ENCODE measurements at places on chromosomes 5 and 9.

- no peak for DNase-seq
- H3K27me3 ChIP-seq = no peaks in the 10 kb centered on the region
- no peaks in the 10 kb centered on the region for H3K4me1 ChIP-seq
- H3K36me3 ChIP-seq = no peaks in the 10 kb centered on the region
These were observed 1920.2 kb downstream of the MAT2B start for GRCh38 chr5:165425594-165425993.

DNA sequence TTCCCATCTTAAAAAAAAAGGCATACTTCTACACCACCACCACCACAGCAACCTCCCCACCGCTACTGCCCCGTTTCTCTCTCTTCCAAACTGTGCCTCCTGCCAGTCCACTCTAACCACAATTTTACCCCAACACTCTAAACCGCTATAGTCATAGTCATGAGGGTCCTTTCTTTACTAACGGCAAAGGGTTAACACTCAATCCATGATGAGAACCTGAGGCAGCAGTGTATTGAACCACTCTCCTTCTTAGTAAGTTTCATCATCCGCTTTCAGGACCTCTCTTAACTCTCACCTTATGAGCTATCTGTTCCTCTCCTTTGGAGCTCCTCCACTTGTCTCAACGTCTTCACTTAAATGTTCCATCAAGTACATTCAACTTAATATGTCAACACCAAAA, 34.0 kb downstream of the IDNK start:
- no peak overlapping the region for H3K4me3 ChIP-seq
- H3K27me3 ChIP-seq = no peaks in the 10 kb centered on the region
- no peak overlapping the region for H3K27ac ChIP-seq
- peaks cover 4% of the 10 kb centered on the region for H3K36me3 ChIP-seq
- DNase-seq = no peak
- H3K4me1 ChIP-seq = no peaks in the 10 kb centered on the region

DNA sequence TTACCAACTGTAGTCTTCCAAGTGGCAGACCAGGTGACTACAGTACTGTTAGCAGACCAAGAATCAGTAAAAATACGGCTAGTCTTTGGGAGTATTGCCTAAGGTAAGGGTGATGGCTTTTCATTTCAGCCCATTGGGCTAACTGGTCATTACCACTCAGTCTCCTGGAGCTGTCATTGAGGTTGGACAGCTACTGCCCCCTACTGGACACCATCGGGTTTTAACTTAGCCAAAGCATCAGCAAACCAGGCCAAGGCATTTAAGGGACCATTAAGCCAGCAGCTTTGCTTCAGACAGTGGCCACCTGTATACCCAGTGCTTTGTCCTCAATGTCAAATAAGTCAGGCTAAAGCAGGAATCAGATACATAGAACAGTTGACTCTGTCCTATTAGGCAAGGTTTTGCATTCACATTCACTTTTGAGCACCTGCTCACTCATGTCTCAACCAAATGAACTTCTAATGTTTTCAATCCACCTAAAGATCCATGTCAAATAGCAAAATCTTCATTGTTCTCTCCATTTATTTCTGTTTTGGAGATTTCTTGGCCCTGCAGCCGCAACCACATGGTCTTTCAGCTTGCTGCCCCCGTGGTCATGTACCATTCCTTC, 117.2 kb downstream of the INVS start:
- no peaks in the 10 kb centered on the region for H3K27me3 ChIP-seq
- H3K4me3 ChIP-seq = no peak overlapping the region
- no peak for DNase-seq
- H3K4me1 ChIP-seq = no peaks in the 10 kb centered on the region

- no peaks in the 10 kb centered on the region for H3K27me3 ChIP-seq
- H3K27ac ChIP-seq = no peak overlapping the region
- H3K36me3 ChIP-seq = no peaks in the 10 kb centered on the region
- DNase-seq = no peak
- H3K4me1 ChIP-seq = no peaks in the 10 kb centered on the region
These were observed 60.3 kb downstream of the CDKN2A start for GRCh38 chr9:21933865-21934264.

DNA sequence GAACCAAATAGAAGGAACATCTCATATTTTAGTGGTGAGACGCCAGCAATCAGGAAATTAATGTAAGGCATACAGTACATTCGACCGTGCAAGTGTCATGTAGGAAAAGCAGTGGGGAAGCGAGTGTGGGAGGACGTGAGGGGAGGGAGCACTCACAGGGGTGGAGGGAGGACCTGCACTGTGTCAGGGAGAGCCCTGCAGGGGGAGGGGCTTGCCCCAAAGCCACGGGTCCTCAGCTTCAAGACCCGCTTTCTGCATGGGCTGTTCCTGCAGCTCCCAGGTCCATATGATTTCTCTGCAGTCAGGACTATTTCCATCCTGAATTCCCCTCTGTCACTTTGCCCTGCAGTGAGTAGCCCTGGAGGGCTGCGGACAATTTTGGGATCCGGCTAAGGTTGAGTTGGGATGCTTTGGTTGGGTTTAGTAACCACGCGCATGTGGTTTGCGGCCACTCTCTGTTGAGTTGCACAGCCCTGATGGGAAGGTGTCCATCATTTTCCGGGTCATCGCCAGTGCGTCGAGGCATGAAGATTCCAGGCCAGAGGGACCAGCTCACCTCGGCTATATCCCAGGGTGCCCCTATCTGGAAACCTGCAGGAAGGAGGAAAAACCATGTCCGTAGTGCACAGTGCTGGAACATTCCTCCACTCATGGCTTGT, 61.9 kb downstream of the IRX1 start:
- DNase-seq = no peak
- H3K4me3 ChIP-seq = no peak overlapping the region
- H3K27ac ChIP-seq = no peak overlapping the region
- H3K27me3 ChIP-seq = no peaks in the 10 kb centered on the region

GRCh38 chr9:89661391-89661949, 56.7 kb downstream of the GADD45G start:
- peak overlapping the region; percentile 69 for H3K27ac ChIP-seq
- no peak for DNase-seq
- peak overlapping the region; percentile 42 for H3K4me3 ChIP-seq

GRCh38 chr5:127834094-127834531, 130.9 kb downstream of the CCDC192 start:
- H3K4me1 ChIP-seq = no peaks in the 10 kb centered on the region
- no peak overlapping the region for H3K27ac ChIP-seq

- H3K27me3 ChIP-seq = no peaks in the 10 kb centered on the region
- no peak for DNase-seq
- H3K4me3 ChIP-seq = no peak overlapping the region
- H3K4me1 ChIP-seq = peaks cover 3% of the 10 kb centered on the region
- H3K27ac ChIP-seq = no peak overlapping the region
- peaks cover 18% of the 10 kb centered on the region for H3K36me3 ChIP-seq
These were observed 62.7 kb upstream of the ASS1 start for GRCh38 chr9:130382096-130382495.

DNA sequence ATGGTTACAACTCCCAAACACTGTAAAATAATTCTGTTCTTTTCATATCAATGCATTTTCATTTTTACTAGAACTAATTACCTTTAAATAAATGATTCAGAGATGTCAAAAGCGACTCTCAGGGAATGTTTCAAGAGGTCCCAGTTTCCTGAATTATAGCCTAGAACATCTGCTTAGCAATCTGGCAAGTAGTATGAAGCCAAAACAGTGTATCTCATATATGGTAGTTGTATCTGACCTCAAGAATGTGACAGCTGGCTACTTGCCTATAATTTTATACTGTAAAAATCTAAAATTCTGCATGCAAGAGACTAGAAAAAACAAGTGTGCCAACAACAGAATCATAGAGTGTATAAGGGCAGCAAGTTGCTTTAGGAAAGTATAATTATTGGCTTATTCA, 187.7 kb upstream of the POU5F2 start:
- DNase-seq = no peak
- no peaks in the 10 kb centered on the region for H3K27me3 ChIP-seq
- H3K27ac ChIP-seq = no peak overlapping the region
- H3K4me1 ChIP-seq = no peaks in the 10 kb centered on the region

GRCh38 chr5:147372191-147372590, 137.4 kb downstream of the STK32A start:
- no peaks in the 10 kb centered on the region for H3K27me3 ChIP-seq
- DNase-seq = no peak
- H3K4me3 ChIP-seq = no peak overlapping the region
- no peaks in the 10 kb centered on the region for H3K4me1 ChIP-seq

DNA sequence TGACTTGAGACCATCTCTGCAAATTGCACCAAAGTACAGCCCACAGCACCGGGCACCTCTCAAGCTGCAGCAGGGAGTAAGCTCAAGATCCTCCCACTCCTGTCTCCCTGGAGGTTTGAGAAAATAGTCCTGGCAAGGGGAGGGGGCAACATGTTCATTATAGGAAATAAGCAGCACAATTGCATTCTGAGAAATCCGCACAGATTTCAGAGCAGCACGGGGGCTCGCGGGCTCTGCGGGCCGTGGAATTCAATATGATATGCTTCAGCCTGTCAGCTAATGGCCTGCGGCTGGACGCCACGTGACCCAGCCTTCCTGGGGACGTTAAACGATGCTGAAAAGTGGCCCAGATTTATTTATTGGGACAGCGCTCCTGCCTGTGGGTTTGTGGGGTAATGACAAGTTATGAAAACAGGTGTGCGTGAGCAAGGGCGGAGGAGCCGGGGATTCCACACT, 156.4 kb downstream of the DAB2IP start:
- H3K4me3 ChIP-seq = no peak overlapping the region
- peaks cover 5% of the 10 kb centered on the region for H3K36me3 ChIP-seq
- H3K27ac ChIP-seq = no peak overlapping the region
- peaks cover 11% of the 10 kb centered on the region for H3K4me1 ChIP-seq
- no peak for DNase-seq

- H3K27me3 ChIP-seq = no peaks in the 10 kb centered on the region
- no peak for DNase-seq
- H3K27ac ChIP-seq = peak overlapping the region; percentile 33
These were observed 44.1 kb upstream of the EQTN start for GRCh38 chr9:27340961-27341511.

DNA sequence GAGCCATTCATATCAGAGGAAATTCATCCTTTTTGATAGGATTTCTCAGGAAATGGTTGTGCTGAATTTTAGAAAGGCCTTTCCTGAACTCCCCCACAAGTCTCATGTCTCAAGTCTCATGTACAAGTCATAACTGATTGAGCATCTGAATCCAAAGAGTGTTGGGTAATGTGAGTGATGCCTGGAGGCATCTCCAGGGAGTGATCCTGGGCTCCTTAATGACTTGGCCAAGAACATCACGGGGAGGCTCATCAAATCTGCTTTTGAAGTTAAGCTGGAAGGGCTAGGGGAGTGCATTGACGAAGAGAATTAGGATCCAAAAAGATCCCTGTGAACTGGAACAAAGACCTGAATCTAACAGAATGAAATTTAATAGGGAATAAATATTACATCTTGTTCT, 79.2 kb downstream of the MAST4 start:
- H3K27me3 ChIP-seq = no peaks in the 10 kb centered on the region
- no peak overlapping the region for H3K27ac ChIP-seq
- H3K4me1 ChIP-seq = no peaks in the 10 kb centered on the region
- no peak overlapping the region for H3K4me3 ChIP-seq

- no peaks in the 10 kb centered on the region for H3K27me3 ChIP-seq
- no peak overlapping the region for H3K27ac ChIP-seq
- no peak for DNase-seq
- no peak overlapping the region for H3K4me3 ChIP-seq
- no peaks in the 10 kb centered on the region for H3K4me1 ChIP-seq
These were observed 347.7 kb downstream of the CHSY3 start for GRCh38 chr5:130251931-130252330.

DNA sequence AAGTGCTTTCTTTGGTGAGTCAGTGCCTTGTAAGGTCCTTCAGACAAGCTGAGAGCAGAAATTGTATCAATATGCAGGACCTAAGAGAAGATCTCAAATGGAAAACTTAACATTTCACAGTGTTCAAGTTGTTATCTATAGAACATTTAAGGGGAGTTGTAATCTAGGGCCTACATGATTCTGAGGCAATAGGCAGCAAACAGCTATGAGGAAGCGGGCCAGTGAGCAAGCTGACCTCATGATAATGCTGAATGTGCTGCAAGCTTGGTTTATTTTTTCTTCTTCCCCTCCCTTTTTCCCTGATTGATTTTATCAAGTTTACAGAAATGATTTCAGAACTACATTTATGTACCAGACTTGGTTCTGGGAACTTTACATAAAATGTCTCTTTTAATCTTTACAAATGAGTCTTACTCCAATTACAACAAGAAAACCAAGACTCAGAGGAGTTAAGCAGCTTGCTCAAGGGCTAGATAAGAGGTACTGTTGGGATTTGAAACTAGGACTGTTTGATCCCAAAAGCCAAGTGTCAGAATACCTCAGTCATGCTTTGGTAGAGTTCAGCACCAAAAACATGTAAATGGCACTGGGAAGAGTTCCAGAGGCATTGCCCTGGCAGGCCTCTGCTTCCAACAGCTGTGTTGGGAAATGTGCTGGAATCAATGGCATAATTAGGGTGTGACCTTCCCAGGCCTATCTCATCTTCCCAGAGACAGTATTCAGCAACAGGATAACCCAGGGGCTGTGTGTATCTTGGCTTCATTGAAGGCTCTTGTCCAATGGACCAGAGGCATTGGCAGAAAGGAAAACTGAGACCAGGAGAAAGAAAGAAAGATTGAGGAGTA, 130.1 kb downstream of the LRRC70 start:
- no peaks in the 10 kb centered on the region for H3K4me1 ChIP-seq
- no peaks in the 10 kb centered on the region for H3K27me3 ChIP-seq
- H3K27ac ChIP-seq = no peak overlapping the region

GRCh38 chr5:32147236-32147635, 26.9 kb downstream of the GOLPH3 start:
- no peaks in the 10 kb centered on the region for H3K36me3 ChIP-seq
- H3K27ac ChIP-seq = no peak overlapping the region
- no peak for DNase-seq
- no peaks in the 10 kb centered on the region for H3K27me3 ChIP-seq
- H3K4me1 ChIP-seq = peaks cover 11% of the 10 kb centered on the region
- no peak overlapping the region for H3K4me3 ChIP-seq

DNA sequence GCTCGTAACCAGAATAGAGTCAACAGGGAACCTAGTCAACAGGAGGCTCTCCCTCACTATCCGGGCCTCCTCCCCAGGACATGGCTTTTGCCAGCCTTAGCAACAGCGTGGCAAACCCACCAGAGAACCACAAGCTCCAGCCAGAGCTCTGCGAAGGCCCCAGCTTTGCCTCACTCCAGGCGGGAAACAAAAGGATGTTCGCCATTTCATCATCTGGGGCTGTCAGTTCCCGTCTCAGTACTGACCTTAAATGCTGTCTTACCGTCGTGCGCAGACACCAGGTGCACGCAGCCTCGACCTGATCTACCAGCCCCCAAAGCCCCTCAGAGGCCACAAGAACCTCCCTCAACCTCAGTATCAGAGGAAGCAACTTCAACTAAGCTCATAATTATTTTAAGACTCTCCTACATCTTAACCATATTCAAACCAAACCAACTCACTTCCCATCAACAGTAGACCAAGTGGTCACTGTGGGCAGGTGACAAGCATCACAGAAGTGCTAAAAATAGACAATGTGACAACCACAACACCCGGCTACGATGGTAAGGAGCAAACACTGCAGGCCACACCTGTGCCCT, 71.4 kb downstream of the SEMA4D start:
- H3K4me3 ChIP-seq = no peak overlapping the region
- peaks cover 20% of the 10 kb centered on the region for H3K36me3 ChIP-seq
- H3K27me3 ChIP-seq = no peaks in the 10 kb centered on the region
- H3K27ac ChIP-seq = no peak overlapping the region

GRCh38 chr5:132669966-132670882, 3.6 kb upstream of the IL4 start:
- H3K4me1 ChIP-seq = peaks cover 5% of the 10 kb centered on the region
- H3K27me3 ChIP-seq = no peaks in the 10 kb centered on the region
- H3K27ac ChIP-seq = no peak overlapping the region
- H3K36me3 ChIP-seq = no peaks in the 10 kb centered on the region

All from spinal cord (tissue), 10 donors.